ENCODE measurements at places on chromosomes 11 and 22.
A peak's percentile ranks its signal among the peaks of the same experiment; 100 is the strongest.

- DNase-seq = no peak
Measured at GRCh38 chr22:46815896-46816731, 53.7 kb downstream of the TBC1D22A start.

DNA sequence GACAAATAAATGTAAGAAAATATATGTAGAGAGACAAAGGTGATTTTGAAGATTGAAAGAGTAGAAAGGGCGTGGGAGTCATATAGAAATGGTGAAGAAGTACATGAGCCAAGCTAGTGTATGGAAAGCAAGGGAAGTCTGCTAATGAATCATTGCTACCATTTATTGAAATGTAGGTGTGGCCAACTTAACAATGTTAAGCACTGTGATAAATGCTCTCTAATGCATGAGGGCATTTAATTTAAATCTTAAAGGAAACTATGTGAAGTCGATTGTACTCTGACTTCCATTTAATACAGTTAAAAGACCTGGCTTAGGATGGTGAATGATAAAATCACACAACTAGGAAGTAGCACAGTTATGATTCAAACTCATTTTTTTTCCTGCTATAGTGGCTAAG, 219.9 kb downstream of the CASP12 start:
- DNase-seq = no peak

- DNase-seq = no peak
Measured at GRCh38 chr11:22304337-22304961, 33.7 kb upstream of the SLC17A6 start.

GRCh38 chr11:93741094-93741881, at the start of the genes C11orf54 and TAF1D:
C11orf54 (plus strand) TSS chr11:93741672; CDS start chr11:93747394, 5,722 bp downstream.
TAF1D (minus strand) TSS chr11:93741495; CDS start chr11:93739304, 2,191 bp downstream.
- peak; percentile 97 for DNase-seq

GRCh38 chr22:20131859-20132685, 468 bp downstream of the ZDHHC8 start:
- DNase-seq = no peak

- no peak for DNase-seq
Measured at GRCh38 chr11:31825838-31826484, 14.8 kb upstream of the PAX6 start.

GRCh38 chr22:20779818-20780158, 5.9 kb downstream of the SERPIND1 start:
- DNase-seq = no peak

DNA sequence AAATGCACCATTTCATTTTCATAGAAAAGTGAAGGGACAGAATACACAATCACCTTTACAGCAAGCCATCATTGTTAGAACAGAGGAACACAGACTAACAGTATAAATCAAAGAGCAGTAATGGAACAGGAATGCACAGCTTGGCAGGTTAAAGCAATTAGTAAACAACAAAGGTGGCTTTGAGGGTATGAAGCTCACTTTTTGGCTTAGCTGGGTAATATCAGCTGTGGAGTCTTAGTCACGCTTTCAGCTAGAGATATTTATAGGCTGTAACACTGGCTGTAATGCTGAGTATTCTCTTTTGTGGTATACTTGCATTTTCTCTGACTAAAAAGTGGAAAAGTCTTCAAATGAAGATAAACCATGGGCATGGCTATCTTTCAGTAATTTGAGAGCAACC, 1780.5 kb downstream of the LRRC4C start:
- DNase-seq = no peak

DNA sequence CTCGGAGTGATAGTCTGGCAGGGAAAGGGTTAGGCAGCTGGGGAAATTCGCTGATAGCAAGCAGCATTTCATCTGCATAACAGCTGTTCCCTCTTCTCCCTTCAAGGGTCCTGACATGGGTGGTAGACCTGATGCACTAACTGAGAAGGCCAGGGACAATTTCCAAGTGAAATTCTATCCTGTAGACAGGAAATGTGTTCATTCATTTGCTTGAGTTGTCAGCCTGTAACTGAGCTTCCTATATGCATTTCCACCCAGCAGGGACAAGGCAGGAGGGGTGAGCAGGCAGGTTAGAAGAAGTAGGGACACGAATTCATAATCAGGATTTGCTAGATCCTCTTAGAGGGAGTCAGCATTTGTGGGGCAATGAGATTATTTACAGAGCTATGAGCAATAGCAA, 154.3 kb upstream of the NCAM1 start:
- DNase-seq = no peak

DNA sequence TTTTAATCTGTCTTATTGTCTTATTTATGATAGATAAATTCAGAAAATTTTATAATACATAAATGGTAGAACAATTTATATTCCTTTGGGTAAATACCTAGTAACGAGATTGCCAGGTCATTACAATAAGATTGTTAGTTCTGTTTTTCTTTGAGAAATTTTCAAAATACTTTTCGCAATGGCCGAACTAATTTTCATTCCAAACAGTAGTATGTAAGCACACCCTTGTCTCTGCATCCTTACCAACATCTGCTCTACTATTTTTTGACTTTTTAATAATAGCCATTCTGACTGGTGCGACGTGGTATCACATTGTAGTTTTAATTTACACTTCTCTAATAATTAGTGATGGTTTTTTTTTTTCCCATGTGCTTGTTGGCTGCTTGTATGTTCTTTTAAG, 351.4 kb upstream of the LUZP2 start:
- no peak for DNase-seq

DNA sequence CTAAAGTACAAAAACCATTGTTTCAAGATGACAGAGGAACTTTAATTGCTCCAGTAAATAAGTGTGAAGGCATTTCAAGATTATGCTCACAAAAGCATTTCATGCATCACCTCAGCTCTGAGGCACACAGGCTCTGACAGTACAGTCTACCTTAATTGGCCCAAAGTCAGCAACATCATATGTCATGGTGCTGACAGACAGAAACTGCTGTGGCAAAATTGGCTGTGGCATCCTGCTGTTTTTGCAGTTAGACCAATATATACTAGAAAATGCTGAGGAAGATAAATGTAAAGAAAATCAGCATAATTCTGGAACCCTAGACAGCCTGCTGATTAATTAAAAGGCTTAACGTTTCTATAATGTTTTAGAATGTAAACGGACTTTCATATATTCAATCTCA, 34.9 kb upstream of the PPP2R1B start:
- DNase-seq = no peak

GRCh38 chr22:36658900-36659299, 44.7 kb downstream of the CACNG2 start:
- DNase-seq = no peak

GRCh38 chr11:116687458-116688201, 85.2 kb downstream of the BUD13 start:
- DNase-seq = no peak

DNA sequence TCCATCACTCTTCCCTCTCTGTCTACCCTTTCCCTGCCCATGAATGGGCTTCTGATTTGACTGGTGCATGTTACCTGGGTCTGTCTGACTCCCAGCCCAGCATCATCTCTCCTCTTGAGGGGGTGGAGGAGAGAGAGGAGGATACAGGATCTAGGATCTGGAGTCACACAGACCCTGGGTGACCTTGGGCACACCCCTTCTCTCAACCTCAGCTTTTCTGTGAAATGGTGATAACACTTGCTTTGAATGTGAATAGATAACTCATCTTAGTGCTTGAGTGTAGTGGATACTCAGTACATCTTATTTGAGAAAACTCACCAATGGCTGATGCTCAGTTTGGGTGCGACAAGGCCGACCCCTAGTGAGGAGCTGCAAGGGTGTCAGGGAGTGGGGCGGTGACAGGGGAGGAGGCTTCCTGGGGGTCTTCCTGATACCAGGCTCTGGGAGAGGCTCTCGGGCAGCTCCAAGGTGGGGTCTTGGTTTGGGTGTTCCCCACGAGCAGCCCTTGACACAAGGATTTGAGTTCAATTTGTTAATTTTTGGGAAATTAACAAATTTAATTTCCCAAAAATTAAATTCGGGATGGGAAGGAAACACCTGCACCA, 9.0 kb downstream of the INCENP start:
- DNase-seq = no peak

DNA sequence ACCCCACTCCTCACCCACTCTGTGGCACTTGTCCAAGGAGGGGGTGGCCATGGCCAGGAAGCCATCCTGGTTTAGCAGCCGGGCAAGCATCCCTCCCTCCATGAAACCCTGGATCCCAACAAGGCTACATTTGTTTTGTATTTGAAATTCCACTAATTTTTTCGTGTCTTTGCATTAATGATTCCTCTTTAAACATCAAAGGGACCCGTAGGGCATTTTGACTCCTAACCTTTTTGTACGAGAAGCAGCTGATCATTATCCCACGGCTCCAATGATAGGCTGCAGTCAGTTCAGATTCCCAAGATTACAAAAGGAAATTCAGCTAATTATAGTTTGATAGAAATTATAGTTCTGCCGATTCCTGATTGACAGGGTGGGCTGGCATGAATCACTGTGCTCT, 10.7 kb downstream of the MYEOV start:
- DNase-seq = no peak

DNA sequence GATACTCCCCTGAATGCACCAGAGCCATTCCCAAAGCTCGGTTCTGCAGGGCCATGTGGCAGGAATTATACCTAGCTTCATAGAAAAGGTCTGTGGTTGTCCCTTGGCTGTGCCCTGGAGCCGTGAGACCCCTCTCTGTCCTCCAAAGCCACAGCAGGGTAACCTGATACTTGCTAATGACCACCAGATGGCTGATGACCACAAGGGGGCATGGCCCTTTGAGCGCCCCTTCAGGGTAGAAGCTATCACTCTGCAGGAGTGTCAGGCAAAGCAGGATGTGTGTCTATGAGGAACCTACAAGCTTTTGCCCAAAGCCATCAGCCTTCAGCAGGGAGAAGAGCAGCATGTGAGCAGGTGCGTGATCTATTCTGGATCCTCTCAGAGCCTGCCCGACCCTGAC, 95.3 kb downstream of the NTM start:
- DNase-seq = no peak

DNA sequence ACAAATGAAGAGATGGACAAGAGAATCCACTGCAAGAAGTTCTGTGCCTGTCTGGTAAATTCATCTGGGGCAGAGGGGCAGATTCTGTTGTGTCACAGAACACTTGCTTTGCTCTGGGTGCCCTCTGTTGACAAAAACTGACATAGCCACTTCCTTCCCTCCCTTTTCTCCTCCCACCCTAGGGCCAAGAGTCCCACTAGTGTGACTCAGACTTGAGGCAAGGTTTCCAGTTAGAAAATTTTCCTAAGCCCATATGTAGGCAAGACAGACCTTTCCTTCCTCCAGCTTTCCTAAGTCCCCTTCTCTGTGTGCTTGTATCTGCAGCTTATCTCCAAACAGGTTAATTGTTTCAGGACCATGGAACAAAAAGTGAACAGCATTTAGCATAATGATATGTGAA, 106.8 kb downstream of the RBFOX2 start:
- peak; percentile 28 for DNase-seq

GRCh38 chr11:2863276-2863618, 22.3 kb downstream of the CDKN1C start:
- no peak for DNase-seq

- DNase-seq = no peak
Measured at GRCh38 chr11:62883673-62884072, 3.0 kb downstream of the SLC3A2 start.

DNA sequence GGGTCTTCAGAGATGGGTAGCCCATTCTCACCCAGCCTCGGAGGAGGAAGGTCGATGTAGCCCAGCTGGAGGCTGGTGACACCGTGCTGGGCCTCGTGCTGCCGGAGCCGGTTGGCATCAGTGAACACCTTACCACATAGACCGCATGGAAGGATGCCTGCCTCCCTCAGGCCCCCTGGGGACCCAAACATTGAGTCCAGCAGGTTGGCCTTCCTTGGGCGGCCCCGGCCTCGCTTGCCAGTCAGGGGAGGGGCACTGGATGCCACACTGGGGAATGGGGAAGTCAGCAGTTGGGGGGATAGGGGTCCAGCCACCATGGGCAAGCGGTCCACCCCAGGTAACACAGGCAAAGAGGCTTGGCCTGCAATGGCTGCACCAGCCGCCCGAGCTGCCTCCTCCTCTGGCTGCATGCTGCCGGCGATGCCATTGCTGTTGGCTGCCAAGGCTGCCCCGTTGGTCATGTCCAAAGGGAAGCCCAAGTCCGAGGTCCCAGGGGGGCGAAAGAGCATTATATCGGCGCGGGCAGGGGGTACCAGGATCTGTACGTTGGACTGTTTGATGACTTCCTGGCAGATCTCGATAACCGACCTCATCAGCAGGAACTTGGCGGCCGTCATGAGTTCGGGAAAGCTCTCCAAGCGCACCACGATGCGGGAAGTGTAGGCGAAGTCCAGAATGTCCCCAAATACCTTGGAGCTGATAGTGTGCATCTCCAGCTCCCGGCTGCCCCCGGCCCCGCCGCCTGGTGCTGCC, 1.4 kb downstream of the PATZ1 start:
- DNase-seq = no peak

GRCh38 chr11:36427079-36427478, 83.0 kb downstream of the TRAF6 start:
- no peak for DNase-seq

- DNase-seq = peak; percentile 19
Measured at GRCh38 chr22:18091916-18092526, 14.2 kb downstream of the PEX26 start.

- no peak for DNase-seq
Measured at GRCh38 chr11:112012874-112013273, 12.3 kb upstream of the DLAT start.

DNA sequence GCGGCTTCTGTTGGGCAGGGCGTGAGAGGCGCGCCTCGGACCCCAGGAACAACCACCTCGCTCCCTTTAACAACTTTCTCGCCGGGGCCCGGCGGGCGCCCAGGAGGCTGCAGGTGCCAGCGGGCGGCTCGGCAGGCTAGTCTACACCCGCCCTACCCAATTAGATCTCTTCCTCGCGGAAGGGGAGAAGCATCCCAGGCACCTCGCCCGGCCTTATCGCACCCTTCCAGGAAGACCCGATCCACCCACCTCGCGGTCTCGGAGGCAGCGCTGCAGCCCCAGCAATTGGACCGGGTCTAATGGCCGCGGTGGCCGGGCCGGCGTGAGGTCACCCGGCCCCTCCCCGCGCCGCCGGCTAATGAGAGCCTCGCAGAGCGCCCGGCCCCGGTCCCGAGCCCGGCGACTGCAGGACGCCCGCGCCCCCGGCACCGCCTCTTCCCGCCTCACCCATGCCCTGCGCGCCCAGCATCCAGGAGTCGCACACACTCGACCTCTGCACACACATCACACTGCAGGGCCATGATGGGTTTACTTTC, at the start of gene PLAAT3:
Gene PLAAT3, minus strand, starts transcription at position 298 of the 536 bp plus-strand sequence. CDS start 419 bp downstream, outside the sequence.
- peak; percentile 11 for DNase-seq

All from CD4-positive, alpha-beta T cell treated with Interleukin-6 at 100 ng/mL for 8 hours (primary cell).